ENCODE measurements at places on chromosomes 3 and 15.

DNA sequence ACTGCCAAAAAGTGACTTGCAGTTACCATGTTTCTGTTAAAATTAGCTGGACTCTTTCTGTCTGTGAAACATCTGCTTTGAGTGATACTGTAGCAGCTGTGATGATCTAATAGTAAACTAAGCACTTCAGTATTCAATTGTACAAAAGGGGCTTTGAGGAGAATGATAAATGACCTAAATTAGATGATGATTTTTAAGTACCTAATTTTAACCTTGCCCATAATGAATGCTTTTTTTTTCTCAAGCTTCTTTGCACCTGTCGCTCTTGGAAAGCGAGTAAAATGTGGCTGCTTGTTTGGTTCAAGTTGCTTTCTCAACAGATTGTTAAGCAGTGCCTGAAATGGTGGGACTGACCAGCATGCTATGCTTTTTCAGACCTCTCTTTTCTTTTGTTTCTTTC, 752.3 kb downstream of the EPHA3 start:
- no peak for DNase-seq

DNA sequence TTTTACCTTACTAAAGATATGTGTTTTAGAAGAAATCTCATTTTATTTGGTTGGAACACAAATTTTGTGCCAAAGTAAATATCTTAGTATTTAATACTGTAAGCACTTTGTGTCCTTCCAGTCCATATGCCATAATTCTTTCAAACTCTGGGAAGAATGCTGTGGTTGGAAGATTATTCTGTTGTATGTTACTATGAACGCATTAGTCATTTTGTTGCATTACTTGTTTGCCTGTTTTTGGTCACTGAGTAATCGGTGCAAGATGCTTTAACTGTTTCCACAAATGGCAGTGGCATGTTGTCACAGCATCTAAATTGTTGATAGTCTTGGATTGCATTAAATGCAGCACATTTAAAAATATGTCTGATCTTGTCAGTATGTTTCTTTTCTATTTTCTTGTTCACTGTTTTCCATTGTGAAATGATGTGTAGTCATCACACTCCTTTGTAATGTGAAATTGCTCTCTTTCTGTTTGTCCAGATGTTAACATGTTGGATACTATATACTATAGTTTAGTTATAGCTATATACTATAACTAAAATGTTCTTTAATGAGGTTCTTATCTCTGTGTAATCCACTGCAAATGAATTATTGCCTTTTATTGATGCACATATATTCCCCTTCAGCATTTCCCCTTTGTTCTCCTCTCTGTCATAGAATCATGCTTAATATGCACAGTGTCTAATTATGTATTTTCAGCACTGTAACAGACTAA, 89.9 kb upstream of the FLNB start:
- DNase-seq: no peak

- DNase-seq: no peak
Measured at GRCh38 chr3:139095803-139096466, 51.2 kb upstream of the PRR23C start.

GRCh38 chr3:156291272-156292123, 171.1 kb downstream of the KCNAB1 start:
- no peak for DNase-seq

GRCh38 chr3:119717520-119717919, 14.7 kb downstream of the CFAP91 start:
- no peak for DNase-seq

- DNase-seq: no peak
Measured at GRCh38 chr15:41597787-41598186, 38.8 kb downstream of the TYRO3 start.

- no peak for DNase-seq
Measured at GRCh38 chr15:88654430-88655102, 15.8 kb downstream of the ISG20 start.

DNA sequence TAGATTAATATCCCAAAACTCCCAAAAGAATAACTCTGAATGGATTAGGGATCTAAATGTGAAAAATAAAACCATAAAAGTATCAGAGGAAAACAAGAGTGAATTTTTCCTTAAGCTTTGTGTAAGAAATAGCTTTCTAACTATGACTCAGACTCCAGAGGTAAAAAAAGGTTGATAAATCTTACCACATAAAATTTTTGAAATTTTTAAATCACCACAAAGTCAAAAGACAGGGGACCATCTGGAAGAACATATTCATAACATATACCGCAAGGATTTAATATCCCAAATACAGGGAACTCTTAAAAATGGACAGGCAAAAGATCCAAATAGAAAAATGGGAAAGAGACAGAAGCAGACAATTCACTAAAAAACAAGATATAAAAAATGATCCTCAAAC, 145.0 kb downstream of the ARNT2 start:
- no peak for DNase-seq

GRCh38 chr3:168091302-168091858, 4.3 kb downstream of the GOLIM4 start:
- DNase-seq: no peak

- DNase-seq: no peak
Measured at GRCh38 chr3:38580450-38581382, 68.8 kb downstream of the SCN5A start.

DNA sequence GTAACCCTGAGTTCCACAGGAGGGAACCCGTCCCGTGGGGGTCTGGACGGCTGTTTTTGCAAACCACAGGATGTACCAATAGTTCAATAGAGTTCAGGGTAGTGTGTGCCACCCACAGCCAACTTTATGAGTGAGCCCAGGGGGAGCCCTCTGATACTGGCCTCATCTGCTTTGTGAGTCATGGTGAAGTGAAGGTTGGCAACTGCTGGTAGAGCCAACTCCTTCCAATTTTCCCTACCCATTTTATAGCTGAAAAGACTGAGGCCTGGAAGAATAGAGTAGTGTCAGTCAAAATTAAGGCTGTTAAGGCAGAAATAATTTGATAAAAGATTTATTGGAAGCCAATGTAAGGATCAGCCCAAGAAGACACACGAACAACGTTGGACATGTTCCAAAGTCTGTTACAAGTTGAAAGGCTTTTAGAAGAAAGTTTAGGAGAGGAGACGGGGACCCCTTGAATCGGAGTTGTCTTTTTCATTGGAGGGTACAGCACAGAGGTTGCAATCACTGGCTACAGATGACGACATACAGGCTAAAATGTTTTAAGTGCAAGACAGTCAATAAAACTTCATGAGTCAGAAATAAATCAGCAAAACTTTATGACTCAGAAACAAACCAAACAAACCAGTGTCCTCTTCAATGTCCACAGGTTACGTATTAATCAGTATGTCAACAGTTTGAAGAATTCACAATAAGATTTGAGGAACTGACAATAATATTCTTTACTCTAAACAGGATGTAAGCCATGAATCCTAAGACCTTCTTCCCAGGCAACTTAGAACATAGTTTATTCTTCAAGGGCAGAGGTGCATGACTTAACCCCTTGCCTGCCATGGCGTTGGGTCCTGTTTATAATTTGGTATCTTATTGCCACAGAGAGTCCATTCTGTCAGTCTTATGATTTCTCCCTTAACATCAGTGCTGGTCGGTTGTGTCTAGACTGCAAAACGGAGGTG, 62.9 kb upstream of the NR2E3 start:
- DNase-seq: peak; percentile 76

- DNase-seq: no peak
Measured at GRCh38 chr3:107545680-107546120, 22.9 kb downstream of the BBX start.

- DNase-seq: no peak
Measured at GRCh38 chr3:114872050-114872449, 275.0 kb downstream of the ZBTB20 start.

- no peak for DNase-seq
Measured at GRCh38 chr15:85137489-85138168, 156.0 kb downstream of the PDE8A start.

GRCh38 chr3:50995085-50995824, 320.5 kb downstream of the DOCK3 start:
- DNase-seq: no peak

DNA sequence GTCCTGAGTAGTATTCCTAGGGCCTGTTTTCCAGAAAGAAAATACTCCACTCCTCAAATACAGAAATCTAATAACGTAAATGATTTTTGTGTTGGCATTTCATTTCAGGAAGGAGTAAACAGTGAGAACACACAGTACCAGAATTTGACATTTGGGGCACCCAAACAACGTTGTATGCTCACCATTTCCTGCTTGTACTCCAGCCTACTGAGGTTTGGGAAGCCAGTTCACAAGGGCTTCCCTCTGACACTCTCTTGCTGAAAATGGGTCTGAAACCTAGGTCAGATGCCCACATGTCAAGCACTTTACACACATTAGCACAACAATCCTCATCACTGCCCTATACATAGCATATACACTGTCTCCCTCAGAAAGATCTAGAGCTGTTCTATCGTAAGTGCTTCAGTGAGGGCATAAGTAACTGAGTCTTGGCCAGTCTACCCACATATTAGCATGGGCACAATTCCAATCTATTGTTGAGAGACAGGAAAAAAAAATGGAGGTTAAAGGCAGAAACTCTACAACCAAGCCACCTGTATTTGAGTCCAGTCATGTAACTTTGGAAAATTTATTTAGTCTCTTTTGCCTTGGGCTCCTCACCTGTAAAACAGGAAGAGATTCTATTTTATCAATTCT, 43.5 kb upstream of the RSL24D1 start:
- DNase-seq: no peak

DNA sequence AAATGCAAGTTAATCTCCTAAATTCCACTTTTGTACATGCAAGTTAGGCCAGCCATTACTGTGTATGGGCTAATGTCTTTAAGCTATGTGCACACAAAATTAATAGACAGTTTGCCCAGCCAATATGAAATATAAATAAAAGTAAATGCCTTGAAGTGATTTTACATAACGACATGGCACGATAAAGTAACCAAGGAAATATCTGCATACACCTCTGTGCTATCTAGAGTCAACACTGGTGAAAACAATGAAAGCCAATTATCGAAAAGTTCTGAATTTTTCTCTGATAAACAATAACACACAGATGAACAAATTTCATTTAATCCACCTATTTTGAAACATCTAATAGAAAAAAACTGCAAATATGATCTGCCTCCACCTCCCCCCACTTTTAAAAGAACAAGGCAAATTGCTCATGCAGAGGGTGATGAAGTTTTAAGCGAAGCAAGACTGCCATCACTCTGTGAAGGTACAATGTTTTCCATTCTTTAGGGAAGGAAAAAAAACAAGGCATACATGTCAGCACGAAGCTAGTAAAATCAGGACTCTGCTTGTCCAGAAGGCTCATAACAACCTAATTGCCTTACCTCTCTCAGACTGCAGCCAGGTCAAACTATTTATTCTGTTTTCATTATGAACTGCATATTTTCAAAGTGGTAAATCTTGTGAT, 317.7 kb downstream of the MECOM start:
- no peak for DNase-seq

DNA sequence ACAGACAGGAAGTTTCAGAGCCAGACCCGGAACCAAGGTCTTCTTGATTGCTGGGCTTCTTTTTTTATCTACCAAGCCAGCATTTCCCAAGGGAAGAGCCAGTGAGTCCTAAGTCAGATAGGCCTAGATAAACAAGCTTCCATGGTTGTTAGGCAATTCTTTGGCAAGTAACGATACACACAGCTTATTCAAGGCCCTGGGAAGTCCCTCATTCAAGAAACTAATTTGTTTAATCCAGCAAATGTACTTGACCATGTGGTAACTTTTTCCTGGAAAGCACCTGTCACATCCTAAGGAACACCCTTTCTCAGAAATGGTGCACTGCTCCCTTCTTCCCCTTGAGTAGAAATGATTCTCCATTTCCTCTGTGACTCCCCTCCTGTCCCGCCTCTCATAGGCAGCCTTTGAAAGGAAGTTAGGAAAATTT, 209.9 kb downstream of the ITPR1 start:
- DNase-seq: no peak

DNA sequence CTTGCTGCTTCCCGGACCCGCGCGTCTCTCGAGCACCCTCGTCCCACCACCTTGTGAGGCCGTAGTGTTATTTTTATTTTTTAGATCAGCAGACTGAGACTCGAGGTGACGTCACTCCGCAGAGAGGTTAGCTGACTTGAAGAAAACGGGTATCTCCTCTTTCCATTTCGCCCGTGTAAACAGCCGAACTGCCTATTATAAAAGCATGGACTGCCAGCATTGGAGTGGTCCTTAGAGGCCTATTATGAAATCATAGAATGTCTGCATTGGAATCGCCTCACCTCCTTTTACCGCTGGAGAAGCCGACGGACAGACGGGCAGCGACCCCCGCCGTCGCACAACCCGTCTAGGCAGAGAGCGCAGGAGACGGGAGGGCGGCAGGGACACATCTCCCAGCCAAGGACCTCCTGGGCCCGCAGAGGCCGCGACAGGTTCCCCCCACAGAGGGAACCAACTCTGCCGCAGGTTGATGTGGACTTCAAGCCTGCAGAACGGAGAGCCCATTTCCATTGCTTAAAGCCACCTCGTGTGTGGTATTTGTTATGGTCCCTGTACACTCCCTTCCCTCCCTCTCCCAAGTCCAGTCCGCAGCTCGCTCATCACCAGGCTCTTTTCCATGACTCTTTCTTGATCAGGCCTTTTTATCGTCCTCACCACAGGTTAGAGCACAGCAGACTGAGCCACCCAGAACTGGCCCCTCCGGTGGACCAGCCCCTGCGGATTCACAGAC, 540 bp upstream of the PPP1R2 start:
- no peak for DNase-seq

- peak; percentile 16 for DNase-seq
Measured at GRCh38 chr3:50395070-50395860, 35.9 kb upstream of the TMEM115 start.

- DNase-seq: no peak
Measured at GRCh38 chr3:136753326-136753939, 1.3 kb upstream of the STAG1 start.

DNA sequence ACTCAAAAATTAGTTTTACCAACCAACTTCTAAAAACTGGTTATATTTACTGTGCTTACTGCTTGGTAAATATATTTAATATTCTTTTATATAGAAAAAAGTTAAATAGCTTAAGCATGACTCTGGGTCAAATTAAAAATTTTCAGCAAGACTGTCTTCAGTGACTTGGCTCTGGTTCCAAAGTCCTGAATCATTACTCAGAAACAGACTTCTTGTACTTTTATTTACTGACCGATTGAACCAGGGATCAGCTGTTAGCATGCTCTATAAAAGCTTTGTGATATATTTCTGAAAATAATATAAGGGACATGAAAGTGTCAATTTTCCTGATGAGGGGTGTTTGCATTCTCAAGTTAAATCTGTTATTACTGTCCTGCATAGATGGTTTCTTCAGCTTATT, 164.3 kb downstream of the MCTP2 start:
- DNase-seq: no peak

GRCh38 chr3:101810022-101810418, 31.0 kb downstream of the NXPE3 start:
- no peak for DNase-seq

GRCh38 chr3:85875589-85875988, 916.8 kb downstream of the CADM2 start:
- DNase-seq: no peak

GRCh38 chr15:89217031-89217430, 4.3 kb downstream of the RLBP1 start:
- DNase-seq: no peak

GRCh38 chr3:13119471-13120220, 46.4 kb upstream of the IQSEC1 start:
- DNase-seq: no peak

- DNase-seq: no peak
Measured at GRCh38 chr3:108136561-108137459, 46.0 kb upstream of the CD47 start.

All from kidney capillary endothelial cell (primary cell).